ENCODE measurements at places on chromosomes 7 and 10.

- no peak for DNase-seq
These were observed 383.9 kb downstream of the SORCS1 start for GRCh38 chr10:106780632-106781031.

GRCh38 chr7:25763463-25763860, 388.5 kb upstream of the NFE2L3 start:
- no peak for DNase-seq

GRCh38 chr7:136056651-136057231, 79.6 kb upstream of the MTPN start:
- no peak for DNase-seq

GRCh38 chr10:88152728-88153133, 289.3 kb downstream of the PTEN start:
- peak; percentile 87 for DNase-seq

- DNase-seq, result no peak
These were observed 437.8 kb downstream of the PLXDC2 start for GRCh38 chr10:20254078-20254477.

GRCh38 chr10:59903871-59904270, 2.5 kb downstream of the CCDC6 start:
- no peak for DNase-seq

DNA sequence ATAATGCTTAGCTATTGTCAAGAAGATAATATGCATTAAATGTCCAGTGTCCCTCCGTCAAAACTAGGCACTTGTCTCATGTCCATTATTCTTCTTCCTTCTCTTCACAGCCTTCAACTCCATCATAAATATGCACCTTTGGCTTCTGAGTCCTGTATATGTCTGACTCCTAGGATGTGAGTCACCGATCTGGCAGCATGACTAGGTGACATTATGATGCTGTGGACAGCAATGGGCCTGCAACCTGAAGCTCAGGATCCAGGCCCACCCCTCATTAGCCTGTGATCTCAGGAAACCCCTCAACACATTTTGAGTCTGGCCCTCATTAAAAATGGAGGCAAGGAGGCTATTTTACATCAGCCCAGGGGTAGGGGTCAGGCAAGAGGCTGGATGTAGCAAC, 362.5 kb upstream of the ZMIZ1 start:
- DNase-seq, result no peak

DNA sequence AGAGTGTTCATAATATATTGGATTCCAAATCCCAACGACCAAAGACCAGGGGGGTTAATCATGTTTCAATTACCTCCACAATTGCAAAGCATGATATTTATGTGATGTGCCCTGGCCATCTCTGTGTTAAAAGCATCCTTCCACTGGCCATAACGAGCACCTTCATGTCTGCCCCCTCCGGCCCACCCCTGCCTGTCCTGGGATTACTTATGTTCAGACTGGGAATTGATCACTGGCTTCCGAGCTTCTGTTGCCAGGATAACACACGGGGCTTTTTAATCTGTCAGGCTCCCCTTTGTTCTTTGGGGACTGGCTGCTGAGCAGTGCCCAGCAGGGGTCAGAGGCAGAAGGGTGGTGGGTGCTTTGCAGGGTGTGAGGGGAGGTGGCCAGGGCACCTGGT, 13.7 kb upstream of the CHST15 start:
- no peak for DNase-seq

DNA sequence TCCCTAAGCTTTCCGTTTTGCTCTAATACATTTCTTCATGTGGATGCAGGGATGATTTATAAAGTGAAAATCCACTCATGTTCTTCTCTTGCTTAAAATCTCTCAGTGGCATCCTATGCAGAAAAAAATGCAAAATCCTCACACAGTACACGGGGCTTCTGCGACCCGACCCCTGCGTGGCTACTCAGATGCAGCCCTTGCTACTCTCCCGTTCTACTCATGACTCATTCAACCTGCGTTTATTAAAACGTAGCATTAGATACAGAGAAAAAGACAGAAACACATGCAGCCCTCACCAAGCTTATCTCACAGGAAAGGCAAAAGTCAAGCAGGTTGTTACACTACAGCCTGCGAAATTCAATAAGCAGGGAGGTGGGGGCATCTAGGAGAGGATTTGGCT, 284.4 kb upstream of the PFKP start:
- no peak for DNase-seq

- DNase-seq, result no peak
These were observed 50.5 kb downstream of the DENND11 start for GRCh38 chr7:141651417-141651816.

DNA sequence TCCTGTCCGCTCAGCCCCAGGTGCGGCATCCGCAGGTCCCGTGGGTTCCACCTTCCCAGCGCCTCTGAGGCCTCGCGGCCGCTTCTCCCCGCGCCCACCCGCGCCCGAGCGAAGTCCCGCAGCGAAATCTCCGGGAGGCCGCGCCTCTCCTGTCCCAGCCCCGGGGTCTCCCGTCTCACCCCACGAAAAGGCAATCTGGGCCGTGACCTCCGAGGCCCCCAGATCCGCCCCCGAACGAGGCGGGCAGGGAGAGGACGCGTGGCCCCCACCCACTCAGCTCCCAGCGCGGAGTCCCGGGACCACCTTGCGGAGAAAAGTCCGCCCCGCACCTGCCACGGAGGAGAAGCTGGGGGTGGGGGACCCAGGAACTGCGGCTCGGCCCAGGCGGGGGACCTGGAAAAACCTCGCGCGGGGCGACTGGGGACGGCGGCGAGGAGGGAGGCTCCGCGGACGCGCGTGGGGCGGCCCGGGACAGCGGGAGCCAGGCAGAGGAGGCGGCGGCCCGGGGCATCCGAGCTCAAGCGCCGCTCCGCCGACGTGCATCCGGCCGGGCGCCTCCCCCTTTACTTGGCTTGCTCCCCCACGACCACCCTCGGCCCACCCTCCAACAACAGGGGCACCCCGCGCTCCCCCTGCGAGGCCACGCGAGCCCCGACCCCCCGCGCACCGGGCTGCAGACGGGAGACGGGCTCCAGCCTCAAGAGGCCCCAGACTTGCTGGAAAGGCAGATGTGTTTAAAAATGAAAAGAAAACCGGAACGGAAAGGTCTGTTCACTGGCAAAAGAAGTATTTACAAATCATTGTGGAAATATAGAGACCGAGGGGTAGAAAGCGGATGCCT, 33.0 kb upstream of the RNF32 start:
- no peak for DNase-seq

- DNase-seq, result no peak
These were observed 43.4 kb upstream of the ELMO1 start for GRCh38 chr7:37491919-37492694.

DNA sequence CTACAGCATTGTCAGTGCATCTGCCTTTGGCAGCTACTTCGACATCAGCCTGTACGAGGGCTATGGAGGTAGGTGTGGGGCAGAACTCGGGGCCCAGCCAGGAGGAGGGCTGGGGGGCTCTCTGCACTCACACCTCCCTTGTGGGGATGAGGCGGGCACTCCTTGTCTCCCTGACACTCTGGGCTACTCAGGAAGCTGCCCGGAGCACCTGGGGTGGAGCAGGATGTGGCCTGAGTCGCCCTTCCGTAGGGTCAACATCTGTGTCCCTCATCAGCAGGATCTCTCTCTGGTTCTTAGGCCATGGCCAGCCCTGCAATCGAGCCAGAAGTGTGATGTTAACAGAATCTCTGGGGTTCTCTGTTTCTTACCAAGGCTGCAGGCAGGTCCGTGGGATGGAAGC, 40.2 kb downstream of the C10orf105 start:
- no peak for DNase-seq

DNA sequence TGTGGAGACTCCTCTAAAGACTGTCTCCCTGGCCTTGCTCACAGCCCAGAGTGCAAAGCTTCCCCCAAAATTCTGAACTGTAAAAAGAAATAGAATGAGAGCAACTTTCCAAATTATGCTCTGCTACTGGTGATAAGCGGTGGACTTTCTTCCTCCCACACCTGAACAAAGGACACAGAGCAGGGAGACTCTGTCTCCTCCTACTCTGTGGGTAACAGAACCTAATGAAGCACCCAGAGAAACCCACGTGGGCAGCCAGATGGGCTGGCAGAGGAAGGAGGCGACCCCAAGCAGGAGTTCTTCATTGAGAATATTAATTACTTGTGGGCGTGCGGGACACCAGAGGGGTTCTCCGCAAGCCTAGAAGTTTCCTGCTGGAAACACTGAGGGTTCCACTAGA, 139.5 kb downstream of the KMT2E start:
- no peak for DNase-seq

GRCh38 chr7:126760914-126761577, 491.7 kb downstream of the GRM8 start:
- DNase-seq, result no peak

- no peak for DNase-seq
These were observed 48.1 kb upstream of the ZNF680 start for GRCh38 chr7:64610997-64611396.

DNA sequence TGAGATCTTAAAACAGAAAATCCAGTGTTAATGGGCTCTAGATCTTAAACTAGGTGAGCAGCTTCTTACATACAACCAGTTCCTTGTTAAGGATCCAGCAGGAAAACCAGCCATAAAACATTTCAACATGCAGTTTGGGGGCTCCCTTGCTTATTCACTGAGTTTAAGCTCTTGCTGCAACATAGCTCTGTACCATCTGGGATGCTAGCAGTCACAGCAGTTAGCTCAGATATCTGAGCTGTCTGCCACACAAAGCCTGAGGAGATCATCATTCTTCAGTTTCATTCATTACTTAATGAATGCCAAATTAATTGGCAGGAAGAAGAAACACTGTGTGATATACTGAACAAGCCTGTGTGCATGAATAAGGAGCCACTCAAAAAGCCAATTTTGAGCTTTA, 62.8 kb downstream of the PODXL start:
- no peak for DNase-seq

DNA sequence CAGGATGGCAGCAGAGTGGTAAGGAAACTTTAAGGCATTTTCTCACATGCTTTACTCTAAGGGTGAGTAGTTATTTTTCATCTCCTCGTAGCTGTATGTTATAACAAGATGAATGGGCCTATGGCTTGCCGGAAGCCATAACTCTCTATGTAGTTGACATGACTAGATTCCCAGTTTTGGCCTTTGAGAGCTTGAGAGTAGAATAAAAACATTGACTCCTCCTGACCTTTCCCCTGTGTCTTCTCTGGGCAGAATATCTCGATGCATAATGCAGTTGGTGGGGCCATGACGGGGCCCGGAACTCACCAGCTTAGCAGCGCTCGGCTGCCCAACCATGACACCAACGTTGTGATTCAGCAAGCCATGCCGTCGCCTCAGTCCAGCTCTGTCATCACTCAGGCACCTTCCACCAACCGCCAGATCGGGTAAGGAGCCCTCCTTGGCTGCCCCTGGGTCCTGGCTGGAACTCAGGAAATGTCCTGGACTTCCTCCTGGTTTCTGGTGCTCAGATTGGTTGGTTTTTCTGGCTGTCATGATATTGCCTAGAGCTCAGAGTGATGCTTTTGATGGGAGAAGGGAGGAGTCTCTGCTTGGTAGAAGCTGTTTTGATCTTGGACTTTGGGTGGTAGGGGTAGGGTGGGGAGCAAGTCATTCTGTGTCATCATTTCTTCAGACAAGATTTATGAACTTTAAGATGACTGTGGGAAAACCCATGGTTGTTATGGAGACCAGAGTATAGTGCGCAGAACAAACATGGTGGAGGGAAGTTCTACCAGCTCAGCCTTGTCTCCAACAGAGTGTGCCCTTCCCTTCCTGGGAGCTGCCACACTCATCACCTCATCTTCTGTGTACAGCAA, 158.0 kb downstream of the CREB5 start:
- DNase-seq, result peak; percentile 90

- no peak for DNase-seq
These were observed 26.2 kb downstream of the C10orf105 start for GRCh38 chr10:71693377-71693776.

- DNase-seq, result no peak
These were observed 39.4 kb downstream of the PLAU start for GRCh38 chr10:73950155-73950948.

- DNase-seq, result no peak
These were observed 42.1 kb upstream of the PCBD1 start for GRCh38 chr10:70930263-70931000.

DNA sequence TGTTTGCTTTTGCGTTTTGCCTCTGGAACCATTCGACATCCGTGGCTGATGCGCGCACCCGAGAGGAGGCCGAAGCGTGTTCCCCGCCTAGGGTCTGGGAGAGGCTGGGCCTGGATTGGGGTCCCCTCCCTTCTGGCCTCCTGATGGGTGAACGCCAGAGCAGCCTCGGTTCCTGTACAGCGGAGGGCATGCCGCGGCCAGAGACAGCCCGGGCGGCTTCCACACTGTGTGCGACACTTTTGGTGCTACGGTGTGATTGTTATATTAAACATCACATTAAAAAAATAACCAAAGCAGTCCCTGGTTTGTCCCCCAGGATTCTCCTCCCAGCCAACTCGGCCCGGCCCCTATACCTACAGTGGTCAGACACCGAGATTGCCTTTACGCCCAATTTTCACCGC, 3.7 kb upstream of the HOXA7 start:
- DNase-seq, result no peak

GRCh38 chr7:82676777-82677463, 233.3 kb upstream of the CACNA2D1 start:
- no peak for DNase-seq

DNA sequence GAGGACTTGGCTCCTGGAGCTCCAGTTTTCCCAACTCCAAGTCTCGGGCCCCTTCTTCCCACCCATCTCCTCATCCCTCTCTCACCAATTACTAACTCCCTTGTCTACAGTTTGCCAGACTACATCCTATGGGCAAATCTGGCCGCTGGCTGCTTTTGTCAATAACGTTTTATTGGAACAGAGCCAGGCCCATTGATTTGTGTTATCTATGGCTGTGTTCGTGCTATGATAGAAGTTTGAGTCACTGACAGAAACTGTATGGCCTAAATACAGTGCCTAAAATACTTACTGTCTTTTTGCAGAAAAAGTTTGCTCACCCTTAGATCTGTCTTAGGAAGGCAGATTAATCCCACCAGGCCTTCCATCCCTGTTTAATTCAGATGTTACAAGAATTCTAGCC, 71.3 kb downstream of the PIP4K2A start:
- DNase-seq, result no peak

DNA sequence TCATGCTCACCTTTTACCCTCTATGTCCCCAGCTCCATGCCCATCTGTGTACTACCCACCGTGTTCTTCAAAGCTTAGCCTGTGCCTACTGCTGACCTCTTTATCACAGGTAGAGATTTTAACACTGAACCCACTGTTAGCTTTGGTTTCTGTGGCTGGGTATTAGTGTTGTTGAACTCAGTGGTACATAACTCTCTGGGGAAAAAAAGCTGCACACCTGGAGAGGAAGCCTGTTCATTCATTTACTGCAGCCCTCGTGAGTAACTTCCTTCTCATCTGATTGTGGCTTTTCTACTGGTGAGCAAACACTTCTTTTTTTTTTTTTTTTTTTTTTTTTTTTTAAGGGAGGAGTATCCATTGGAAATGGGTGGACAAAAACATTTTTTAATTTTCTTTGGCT, 326.3 kb downstream of the CCSER2 start:
- DNase-seq, result no peak

GRCh38 chr10:33099748-33100147, 141.7 kb upstream of the ITGB1 start:
- no peak for DNase-seq

- DNase-seq, result no peak
These were observed 377.0 kb downstream of the TCERG1L start for GRCh38 chr10:130934293-130935127.
